Right lung (tissue), 10 donors: ENCODE measurements at places on chromosomes 2 and 18. TPM values are rescaled to one million over a fixed set of nuclear protein-coding genes. Genes with fewer than 3 reads are reported as not detected.

- DNase-seq = no peak
These were observed 3.7 kb upstream of the CRYBA2 start for GRCh38 chr2:218996937-218997336.

DNA sequence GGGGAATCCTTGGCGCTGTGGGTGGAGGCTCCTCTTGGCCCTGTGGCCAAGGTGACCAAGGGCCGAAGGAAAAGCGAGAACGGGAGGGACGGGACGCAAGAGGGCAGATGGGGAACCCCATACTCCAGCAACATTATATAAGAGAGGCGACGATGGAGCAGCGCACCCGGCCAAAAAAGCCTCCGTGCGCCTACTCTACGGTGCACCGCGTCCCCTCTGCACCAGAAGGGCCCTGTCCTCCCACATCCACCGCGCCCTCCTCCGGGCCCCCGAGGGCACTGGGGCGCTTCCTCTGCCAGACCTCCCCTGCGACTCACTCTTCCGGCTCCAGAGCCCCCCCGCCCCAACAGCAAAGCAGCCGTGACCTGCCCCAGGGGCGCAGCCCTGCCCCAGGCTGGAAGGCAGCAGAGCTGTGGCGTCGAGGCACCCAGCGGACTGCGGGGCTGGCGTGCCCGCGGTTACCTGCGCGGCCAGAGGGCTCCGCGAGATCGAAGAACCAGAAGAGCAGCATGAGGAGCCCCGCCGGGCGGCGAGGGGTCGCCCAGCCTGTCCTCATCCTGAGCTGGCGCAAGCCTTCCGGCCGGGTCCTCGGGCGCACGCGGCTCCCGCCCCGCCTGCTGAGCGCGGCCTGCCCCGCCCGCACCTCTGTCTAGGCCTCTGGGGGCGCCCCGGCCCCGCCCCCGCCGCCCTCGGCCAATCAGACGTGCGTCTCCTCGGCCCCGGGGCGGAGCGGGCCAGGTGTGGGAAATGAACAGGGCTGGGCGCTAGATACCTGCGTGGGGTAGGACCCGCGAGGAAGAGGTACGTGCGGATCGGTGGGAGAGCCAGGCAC lies 106.3 kb upstream of the CD302 start:
- no peak for DNase-seq

GRCh38 chr18:59005262-59005661 lies 134.4 kb upstream of the SEC11C start:
- DNase-seq = no peak

DNA sequence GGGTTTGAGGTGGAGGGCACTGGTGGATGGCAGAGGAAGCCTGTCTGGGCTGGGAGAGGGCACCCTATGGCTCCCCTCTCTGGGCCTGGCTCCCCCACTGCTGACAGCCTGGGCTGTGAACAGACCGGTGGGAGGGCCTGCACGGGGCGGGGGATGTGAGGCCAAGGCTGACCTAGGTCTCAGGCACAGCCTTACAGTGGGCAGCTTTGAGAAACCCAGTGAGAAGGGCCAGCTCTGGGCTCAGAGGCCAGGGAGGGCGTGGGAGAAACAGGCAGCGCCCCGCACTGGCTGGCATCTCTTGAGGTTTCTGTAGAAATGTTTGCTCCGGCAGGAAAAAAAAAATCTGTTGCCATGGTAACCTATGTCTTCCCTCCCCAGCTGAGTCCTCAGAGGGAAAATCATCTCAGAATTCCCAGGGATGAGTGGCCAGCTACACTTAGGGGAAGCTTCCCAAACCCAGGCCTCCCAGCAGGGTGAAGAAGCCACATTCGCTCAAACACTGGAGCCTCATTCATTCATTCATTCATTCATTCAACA lies 71.7 kb upstream of the TAF1B start:
- peak; percentile 35 for DNase-seq

DNA sequence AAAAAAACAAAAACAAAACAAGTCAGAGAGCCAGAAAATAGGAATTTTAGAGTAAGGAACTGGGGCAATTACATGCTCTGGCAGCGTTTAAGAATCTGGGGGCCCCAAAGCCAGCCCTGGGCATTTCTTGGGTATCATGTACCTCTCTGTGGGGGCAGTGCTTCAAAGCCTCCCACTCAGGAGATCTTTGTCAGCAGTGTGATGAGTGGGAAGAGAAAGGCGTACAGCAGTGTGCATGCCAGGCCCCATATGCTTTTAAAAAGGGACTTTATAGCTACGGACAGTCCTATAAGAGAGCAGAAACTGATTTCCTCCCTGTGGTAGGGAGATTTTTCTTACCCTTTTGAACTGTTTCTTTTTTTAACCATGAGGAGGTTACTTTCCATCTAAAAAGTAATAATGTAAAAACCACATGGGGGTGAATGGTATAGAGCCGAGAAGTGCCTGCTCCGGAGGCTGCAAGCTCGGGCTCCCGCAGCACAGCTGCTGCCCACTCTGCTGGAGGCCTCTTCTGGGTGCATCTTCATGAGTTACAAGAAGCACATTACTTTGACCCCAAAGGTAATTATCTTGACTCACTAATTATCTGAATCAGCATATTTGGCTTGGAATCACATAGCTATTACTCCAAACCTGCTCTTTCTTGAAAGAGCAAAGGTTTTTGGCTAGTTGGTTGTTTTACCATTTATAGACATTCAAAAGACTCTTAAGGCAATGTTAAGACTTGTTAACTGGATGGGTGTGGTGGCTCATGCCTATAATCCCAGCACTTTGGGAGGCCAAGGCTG lies 46.4 kb downstream of the PROC start:
- no peak for DNase-seq

IL1A gene
- not detected for polyA plus RNA-seq

CTLA4 gene
- polyA plus RNA-seq = 0.12 TPM

- DNase-seq = no peak
These were observed 75.2 kb downstream of the NCOA1 start for GRCh38 chr2:24566209-24566608.

GRCh38 chr2:107255744-107256143 lies 369.8 kb upstream of the ST6GAL2 start:
- no peak for DNase-seq
